ENCODE measurements at places on chromosomes 11 and 22. TPM values are rescaled to one million over a fixed set of nuclear protein-coding genes. Genes with fewer than 3 reads are reported as not detected.

The ENTHD1 gene
- not detected for total RNA-seq

The A4GALT gene
- 1.6 TPM for total RNA-seq

The CCDC179 gene
- not detected for total RNA-seq

The NCAM1 gene
- total RNA-seq: not detected

- no peak overlapping the region for H3K4me3 ChIP-seq
- H3K36me3 ChIP-seq: no peaks in the 10 kb centered on the region
- H3K27me3 ChIP-seq: no peaks in the 10 kb centered on the region
- DNase-seq: no peak
Observed at GRCh38 chr11:86180851-86181250, 63.7 kb upstream of the EED start.

DNA sequence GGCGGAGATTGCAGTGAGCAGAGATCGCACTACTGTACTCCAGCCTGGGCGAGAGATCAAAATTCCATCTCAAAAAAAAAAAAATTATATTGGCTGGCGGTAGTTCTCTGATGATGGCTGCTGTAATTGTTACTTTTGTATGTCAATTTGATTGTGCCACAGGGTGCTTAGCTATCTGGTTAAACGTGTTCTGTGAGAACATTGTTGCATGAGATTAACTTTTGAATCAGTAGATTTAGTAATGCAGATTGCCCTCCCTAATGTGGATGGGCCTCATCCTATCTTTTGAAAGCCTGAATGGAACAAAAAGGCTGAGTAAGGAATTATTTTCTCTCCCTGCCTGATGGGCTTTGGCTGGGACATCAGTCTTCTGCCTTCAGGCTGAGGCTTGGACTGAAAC, 654.2 kb downstream of the OPCML start:
- H3K36me3 ChIP-seq: no peaks in the 10 kb centered on the region
- H3K27ac ChIP-seq: no peak overlapping the region
- H3K27me3 ChIP-seq: no peaks in the 10 kb centered on the region
- H3K4me1 ChIP-seq: peaks cover 6% of the 10 kb centered on the region
- no peak overlapping the region for H3K4me3 ChIP-seq

DNA sequence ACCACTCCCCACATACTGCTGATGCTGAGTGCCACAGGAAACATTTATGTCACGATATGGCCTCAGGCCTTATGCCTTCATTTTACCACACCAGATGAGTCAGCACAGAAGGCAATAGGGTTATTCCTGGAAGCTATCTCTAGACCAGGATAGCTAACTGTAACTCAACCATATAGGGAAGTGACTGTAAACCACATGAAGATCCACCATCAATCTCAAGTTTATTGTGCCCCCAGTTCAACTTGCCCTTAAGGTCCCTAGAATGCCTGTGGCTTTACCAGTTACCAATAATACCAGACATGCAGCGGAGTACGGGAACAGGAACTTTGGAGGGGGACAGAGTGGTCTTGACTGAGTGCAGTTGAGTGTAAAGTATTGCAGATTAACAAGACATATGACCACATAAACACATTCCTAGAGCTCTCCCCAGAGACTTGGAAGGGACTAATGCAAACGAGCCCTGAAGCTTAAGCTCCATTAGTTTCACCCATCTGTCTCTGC, 180.9 kb downstream of the KIF18A start:
- peaks cover 8% of the 10 kb centered on the region for H3K4me1 ChIP-seq
- H3K4me3 ChIP-seq: no peak overlapping the region
- peak; percentile 88 for DNase-seq
- H3K27me3 ChIP-seq: no peaks in the 10 kb centered on the region
- peak overlapping the region; percentile 85 for H3K27ac ChIP-seq

DNA sequence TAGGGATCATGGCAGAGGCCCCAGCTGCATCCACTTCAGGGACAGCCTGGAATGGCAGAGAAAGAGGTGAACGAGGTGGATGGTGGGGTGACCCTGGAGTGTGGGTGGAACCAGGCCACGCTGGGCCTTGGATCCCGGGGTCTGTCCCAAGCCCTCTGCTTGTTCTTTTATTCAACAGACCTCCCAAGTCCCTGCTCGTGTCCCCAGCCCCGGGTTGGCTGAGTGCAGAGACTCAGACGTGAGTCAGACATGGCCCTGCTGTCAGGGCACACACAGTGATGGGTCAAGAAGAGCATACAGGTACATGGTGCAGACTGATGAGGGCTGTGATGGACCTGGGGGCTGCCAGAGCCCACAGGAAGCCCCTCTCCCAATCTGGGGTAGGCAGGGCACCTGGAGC, 6.6 kb downstream of the ARHGAP8 start:
- H3K27me3 ChIP-seq: peaks cover 17% of the 10 kb centered on the region
- DNase-seq: no peak
- H3K36me3 ChIP-seq: no peaks in the 10 kb centered on the region
- H3K4me3 ChIP-seq: no peak overlapping the region

DNA sequence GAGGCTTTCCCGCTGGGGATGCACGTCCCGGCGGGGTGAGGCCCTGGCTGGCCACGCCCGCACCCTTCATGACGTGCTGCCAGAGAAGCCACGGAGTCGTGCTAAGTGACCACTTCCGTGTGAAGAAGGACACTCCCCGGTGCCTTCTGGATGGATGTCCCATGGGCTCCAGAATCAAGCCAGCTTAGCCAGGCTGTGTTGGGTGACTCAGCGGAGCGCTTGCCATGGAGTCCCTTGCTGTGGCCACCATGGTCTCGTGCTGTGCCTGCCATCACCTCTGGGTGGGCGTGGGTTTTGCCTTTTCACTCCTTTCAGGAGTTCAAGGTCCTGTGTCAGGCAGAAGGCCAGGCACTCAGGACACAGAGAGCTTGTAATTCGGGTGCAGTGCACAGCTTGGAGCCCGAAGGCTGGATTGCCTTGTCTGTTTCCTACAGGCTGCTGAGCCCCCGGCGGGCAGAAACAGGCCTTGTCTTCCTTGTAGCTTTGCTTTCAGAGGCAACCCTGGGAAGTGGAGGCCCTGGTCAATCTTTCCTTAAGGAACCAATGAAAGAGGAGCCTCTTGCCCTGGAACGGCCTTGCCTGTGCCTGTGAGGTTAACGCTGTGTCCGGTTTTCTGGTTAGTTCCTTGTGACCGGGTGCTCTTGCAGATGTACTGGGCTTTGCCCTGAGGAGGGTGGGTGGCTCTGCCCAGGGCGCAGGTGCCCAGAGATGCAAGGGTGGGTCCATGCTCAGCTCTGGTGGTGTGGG, 268.6 kb downstream of the TBC1D22A start:
- no peak for DNase-seq

DNA sequence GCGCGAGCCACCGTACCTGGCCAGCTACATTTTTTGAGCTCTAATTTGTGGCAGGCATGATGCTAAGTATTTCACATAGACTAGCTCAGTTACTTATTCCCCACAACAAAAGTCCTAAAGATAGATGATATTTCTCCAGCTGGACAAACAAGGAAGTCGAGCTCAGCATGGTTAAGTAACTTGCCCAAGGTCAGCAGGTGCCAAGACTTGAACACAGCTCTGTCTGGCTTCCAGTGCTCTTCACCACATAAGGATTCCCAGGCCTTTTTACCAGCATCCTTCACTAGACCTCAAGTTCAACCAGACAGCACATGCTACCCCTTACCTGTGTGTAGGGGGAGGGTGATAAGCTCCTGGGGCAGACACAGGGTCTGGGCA, 177.3 kb upstream of the NCAM1 start:
- DNase-seq: no peak
- H3K4me1 ChIP-seq: no peaks in the 10 kb centered on the region
- H3K27me3 ChIP-seq: no peaks in the 10 kb centered on the region
- H3K27ac ChIP-seq: no peak overlapping the region
- H3K36me3 ChIP-seq: no peaks in the 10 kb centered on the region
- H3K4me3 ChIP-seq: no peak overlapping the region
